ENCODE measurements at places on chromosomes 2 and 18.
A peak's percentile ranks its signal among the peaks of the same experiment; 100 is the strongest.

DNA sequence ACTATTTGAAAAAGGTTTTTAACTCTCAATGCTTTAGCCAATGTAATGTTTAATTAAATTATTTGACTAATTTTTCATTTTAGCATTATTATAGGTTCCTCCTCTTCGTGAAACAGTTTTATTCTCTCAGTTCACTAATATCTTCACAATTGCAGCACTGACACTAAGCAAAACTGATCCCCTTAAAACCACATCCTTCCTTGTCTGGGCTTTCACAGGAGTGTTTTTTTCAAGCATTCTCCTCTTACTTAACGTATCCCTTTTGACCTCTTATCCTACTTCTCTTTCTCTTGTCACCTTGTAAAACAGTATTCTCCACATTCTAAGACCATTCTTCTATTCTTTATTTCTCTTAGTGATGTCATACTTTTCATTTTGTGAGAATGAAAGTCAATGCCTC is 112.8 kb downstream of the DSC3 start:
- DNase-seq: no peak

GRCh38 chr2:216758256-216759155 is 63.2 kb upstream of the IGFBP5 start:
- no peak for DNase-seq

DNA sequence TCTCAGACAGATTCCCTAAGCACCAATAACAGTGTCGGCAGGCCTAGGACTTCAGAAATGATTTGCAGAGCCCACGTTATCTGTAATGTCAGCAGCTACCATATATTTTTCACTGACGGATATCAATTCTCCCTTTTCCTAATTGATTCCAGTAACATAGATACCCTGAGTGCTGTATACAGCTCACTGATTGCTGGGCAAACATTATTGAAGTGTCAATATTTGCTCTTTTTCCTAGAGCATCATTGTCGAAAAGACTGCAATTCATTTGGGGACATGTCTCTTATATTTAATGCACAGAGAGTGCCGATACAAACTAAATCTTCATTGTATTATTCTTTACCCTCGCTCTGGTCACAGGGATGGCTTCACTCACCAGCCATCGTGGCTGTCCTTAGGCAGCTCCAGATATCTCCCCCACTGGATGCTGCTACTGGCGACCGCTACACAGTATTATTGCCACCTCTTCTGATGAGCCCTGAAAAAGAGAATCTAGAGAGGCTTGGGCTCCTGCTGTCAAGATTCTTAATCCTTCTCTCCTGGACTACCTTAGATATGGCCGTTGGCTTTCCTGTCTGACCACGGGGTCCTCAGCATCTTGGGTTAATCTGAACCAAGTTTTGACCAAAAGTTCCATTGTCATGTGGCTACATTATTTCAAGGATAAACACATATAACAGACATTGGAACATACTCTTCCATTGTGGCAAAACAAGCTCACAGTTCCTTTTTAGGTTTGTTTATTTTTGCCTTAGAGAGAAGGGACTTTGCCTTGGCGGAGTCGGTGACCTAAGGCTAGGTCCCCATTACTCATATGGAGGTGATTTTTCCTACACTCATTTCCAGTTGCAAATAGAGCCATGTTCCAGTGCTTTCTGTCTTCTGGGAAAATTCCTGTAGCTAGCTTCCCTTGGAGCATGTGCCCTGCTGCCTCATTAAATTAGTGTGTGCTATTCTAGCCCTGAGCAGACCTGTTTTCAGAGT is 105.4 kb downstream of the CPO start:
- no peak for DNase-seq

DNA sequence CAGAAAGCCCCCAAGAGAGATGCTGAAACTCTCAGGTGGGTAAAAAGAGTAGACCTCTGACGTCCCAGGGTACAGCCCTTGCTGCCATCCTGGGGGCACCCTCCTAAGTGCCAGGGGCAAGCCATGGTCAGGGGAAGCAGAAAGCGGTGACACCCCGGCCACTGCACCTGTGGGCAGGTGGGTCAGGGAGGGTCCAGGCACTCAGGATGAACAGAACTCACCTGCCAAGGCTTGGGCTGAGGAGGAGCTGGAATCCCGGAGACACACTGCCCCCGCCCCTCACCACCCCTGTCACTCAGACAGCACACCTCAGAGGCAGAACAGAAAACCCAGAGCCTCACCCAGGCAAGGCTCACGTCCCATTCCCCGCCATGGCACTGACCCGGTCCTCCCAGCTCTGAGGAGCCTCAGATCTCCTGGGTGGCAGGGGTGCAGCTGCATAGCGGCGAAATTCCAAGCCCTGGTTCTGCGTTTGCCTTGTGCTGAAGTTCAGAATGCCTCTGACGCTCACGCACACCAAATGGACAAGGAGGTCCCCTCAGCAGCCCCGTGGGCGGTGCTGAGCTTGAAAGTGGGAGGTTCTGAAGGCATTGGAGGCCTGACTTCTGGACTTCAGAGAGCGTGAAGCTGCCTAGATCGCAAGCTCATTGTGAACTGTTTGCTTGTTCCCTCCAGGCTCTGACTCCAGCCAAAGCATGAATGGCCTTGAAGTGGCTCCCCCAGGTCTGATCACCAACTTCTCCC is 4.3 kb downstream of the GPR17 start:
- DNase-seq: no peak

DNA sequence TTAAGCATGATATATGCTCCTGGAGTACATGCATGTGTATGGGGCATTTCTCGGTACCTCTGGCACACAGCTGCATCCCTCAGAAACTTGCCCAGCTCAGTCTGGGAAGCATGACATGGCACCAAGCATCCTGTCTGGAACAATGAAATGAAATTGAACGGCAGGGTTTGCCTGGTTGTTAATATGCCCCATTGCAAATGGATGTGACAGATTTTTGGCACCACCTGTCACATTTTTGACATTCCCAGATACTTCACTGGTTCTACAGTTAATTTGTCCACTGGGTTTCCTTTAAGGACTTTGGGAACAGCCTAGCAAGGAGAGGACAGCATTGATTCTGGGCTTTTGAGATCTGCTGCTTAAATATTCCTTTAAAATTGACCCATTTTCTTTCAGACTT is 305.8 kb downstream of the TSN start:
- DNase-seq: no peak

DNA sequence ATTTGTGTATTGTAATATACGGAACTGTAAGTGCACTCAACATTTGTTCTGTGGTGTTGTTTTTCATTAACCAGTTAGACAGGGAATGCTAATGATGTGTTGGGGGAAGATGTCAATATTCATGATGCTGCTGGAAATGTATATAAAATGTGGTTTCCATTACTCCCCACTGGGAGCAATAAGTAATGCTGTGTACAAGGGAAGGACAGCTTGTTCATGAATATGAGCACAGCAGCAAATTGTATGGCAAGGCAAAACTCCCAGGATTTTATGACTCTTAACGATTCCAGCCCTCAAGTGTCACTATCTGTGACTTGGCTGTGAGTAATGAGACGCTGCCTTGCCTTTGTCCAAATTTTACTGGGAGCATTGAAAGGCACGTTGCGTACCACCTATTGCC is 312.4 kb upstream of the DDX18 start:
- DNase-seq: no peak

- DNase-seq: no peak
Measured at GRCh38 chr2:161416708-161417437, 776 bp downstream of the TBR1 start.

DNA sequence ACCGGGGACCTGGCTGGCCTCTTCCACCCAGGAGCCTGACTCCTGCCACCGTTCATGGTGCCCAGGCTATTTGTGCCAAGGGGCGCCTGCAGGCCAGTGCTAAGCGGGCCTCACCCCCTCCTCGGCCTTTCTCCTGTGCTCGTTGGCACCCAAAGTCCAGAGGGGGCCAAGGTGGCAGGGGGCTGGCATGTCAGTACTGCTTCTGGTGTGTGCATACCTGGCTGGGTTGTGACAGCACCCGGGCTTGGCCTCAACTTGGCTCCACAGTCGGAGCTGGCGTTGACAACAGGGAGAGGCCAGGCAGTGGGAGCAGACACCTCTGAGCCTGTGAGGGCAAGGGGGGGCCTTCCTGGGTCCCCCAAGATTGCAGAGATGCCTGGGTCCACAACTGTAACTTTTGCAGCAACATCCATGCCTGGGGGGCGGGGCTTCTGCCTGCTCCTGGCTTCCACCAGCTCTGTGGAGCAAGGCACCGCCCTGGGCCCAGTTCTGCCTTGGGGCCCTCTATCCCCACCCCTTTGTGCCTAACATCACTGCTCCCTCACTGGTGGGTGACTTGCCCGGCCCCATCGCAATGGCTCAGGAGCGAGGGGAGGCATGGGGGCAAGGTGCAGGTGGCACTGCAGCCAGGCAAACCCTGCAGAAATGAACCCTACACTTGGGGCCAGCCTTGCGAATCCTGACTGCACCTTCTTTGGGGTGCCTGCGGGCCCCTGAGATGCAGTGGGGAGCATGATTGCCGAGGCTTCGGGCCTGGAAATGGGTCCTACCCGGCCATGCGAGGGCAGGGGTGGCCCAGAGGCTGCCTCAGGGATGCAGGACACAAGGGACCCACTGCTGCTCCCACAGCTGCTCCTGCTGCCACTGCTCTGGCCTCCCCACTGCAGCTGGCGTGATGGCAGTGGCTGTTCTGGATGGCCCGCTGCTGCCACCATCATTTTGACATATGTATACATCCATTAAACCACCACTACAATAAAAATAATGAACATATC is 35.9 kb downstream of the PTPN4 start:
- DNase-seq: no peak

DNA sequence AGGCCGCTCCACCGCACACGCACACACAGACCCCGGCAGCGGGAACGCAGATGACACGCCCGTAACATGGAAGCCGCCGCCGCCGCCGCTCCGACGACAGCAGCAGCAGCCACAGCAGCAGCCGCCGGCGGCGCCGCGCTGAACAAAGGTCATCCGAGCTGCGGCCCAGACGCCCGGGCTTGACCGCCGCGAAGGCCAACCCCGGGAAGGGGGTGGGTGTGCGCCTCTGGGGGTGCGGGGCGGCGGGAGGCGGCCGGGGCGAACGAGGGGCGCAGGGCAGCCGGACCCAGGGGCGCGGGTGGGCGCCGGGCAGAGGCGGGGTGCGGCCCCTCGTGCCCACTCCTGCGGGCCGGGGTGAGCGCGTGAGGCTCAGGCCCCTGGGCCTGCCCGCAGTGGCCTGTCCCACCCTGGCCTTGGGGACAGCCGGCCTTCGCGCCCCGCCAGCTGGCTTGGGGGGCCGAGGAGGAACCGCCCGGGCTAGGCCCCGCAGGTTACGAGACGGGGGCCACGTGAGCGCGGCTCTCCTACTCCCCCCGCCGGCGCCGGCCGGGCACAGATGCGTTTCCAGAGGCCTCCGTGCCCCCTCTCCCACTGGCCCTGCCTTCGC is 1.0 kb upstream of the ZNF532 start:
- DNase-seq: peak; percentile 54

DNA sequence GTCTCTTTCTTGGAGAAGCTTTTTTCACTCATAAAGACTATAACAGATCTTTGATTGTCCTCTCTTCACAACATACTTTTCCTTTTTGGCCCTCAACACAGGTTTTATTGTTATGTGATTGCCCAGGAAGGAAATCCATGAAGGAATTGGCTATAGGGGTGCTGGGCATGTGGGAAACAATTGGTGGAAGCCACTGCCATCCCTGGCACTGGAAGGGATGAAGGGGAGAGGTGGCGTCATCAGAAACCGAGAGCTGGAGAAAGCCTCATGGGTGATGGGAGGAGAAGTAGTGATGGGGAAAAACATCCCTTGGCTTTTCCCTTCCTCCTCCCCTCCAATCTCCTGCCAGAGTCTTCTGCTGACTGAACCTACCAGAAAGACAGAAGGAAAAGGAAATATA is 106.2 kb downstream of the SPOPL start:
- DNase-seq: no peak

DNA sequence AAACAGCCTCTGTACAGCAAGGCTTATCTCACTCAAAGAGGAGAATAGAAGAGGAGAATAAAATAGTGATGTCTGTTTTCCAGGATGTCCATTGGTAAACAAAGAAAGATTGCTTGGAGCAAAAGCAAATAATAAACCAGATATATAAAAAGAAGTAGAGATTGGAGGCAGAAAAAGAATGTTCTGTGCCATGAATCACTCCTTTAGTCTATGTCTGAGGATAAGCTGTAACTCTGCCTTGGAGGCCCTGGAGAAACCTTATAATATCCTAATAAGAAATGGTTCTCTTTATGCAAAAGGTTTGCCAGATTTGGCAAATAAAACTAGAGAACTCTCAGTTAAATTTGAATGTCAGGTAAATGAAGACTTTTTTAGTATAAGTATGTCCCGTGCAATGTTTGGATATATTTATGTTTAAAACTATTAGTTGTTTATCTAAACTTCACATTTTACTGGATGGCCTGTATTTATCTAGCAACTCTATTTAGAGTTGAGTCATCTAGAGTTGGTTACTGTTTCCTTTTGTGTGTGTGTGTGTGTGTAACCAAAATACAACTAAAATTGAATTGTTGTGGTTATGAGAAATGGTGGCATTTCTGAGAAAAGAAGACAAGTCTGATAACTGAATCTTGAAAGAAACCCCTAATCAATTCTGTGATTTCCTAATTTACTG is 510.3 kb upstream of the SETBP1 start:
- DNase-seq: no peak

DNA sequence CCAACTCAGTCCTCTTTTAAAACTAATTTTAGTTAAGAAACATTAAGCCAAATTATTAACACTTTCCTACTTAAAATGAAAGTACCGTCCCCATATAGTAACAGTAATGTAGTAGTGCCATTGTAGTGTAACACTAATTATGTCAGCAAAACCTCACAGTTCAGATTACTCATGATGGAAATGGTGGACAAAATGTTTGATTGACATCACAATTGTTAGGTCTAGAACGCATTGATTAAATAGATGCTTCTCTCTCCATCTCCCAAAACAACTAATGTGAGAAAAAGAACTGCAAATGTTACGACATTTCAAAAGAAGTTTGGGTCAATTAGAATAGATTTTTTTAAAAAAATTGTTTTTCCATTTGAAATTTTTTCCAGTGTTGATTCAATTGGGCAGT is 1.2 kb upstream of the ATF2 start:
- peak; percentile 19 for DNase-seq

DNA sequence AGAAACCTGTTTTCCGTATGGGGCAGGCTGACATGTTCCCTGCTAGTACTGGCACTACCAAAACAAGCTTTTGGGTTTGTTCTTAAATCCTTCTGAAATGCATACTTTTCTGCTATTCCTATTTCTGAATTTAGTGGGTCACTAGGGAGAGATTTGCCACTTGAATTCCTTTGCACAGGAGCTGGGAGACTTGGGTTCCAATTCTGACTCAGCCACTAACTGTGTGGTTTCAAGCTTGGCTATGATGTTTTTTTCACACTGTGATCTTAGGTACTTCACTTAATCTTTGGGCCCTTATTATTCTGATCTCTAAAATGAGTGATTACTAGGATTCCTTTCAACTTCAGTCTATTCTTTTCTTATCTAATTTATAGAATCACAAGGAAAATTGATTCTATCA is 105.5 kb downstream of the BCL11A start:
- no peak for DNase-seq

Data from suppressor macrophage treated with lipopolysaccharide for 4 hours (primary cell).